ENCODE measurements at places on chromosomes 6 and 20.

GRCh38 chr20:46055269-46055668, 26.3 kb downstream of the SLC12A5 start:
- DNase-seq, result no peak

- peak; percentile 20 for DNase-seq
These were observed at the start of gene ECI2 for GRCh38 chr6:4134841-4135664. ECI2 (minus strand) TSS chr6:4135575; CDS start chr6:4135560, 15 bp downstream.

- DNase-seq, result no peak
These were observed 303 bp downstream of the MBOAT1 start for GRCh38 chr6:20211941-20212391.

- DNase-seq, result no peak
These were observed 5.3 kb upstream of the PRR18 start for GRCh38 chr6:166313255-166314070.

- peak; percentile 25 for DNase-seq
These were observed 335.3 kb downstream of the CD83 start for GRCh38 chr6:14452567-14453527.

GRCh38 chr20:3782597-3782996, 1.3 kb upstream of the SPEF1 start:
- DNase-seq, result no peak

DNA sequence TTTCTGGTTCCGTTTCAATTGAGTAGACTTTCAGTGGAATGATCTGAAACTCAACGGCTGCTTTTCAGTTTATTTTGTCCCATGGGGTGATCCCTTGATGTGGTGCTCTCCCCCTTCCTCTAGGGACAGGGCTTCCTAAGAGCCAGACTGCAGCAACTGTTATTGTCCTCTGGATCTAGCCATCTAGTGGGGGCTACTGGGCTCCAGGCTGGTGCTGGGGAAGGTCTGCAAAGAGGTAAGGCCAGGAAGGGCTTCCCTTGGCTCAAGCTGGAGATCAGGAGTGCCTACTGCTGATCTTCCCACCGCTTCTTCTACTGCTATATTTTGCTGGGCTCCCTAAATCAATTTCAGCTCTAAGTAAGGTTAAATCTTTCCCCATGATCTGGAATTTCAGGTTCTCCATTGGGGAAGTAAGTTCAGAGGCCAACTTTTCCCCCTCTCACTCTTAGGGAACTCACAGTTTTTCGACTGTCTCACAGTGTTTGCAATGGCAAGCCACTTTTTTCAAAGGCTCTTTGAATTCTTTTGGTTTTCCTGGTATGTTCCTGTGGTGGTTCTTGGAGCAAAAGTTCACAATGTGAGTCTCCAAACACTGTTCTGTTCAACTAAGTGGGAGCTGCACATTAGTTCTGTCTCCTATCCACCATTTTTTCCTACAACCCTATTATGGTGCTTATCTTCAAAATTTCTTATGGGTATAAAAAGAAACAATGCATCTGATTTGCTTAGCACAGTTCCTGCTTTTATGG, 286.2 kb upstream of the EXOC2 start:
- no peak for DNase-seq

DNA sequence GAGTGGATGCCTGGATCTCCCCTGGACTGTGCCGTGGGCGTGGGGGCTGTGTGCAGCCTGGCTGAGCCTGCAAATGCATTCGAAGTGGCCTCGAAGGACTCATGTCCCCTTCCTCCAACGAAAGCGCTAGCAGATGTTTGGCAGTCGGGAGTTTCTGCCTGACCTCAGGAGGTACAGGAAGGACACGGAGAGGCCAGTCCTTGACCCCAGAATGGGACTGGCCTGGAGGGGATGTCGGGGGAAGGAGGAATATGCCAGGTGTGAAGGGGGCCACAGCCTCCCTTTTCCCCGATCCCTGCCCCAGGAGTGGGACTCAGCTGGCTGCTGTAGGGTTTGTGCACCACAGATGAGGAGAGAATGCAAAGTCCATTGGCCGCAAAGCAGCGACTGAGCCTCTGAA, 45.6 kb downstream of the APCDD1L start:
- no peak for DNase-seq

DNA sequence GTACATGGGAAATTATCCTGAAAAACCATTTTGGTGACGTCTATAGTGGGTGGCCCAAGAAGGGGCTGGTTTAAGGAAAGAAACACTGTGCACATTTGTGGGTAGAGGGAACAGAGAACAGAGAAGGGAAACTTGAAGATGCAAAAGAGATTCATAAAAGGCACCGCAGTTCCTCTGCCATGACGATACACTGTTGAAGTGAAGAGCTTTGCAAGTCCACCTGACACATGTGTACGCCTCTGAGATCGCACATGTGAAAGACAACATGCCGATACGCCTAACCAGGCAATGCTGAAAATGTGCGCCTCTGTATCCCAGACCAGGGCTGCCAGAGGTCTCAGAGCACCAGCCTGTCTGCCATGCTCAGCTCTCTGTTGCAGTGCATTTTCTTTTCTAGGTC, 180.9 kb downstream of the KIF16B start:
- no peak for DNase-seq

DNA sequence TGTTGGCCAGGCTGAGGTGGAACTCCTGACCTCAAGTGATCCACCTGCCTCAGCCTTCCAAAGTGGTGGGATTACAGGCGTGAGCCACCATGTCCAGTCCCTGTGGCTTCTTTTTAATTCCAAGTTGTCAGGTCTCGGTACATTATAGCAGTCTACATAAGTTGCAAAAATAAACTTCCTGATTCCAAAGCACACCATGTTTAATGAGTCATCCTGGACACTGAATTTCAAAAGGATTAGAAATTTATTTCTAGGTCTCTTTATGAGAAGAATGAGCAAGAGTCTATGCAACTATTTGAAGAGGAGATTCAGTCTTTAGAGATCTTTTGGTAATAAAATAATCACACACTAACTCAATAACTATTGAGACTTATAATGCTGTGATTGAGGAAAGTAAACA, 63.9 kb upstream of the MCHR2 start:
- no peak for DNase-seq

DNA sequence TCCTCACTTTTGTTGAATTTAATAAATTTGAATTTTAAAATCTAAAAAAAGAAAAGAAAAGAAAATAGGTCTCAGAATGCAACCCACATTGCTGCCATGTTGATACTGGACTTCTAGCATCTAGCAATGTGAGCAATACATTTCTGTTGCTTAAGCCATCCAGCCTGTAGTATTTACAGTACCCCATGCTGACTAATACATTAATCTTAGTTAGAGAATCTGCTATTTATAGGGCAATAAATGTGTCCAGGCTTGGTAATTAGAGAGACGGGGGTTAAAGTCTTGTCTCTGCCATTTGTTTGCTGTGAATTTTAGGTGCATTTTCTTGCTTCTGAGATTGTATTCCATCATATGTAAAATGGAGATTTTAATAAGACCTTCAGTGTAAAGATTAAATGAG, 471.3 kb downstream of the DHX35 start:
- no peak for DNase-seq

- DNase-seq, result no peak
These were observed 805.8 kb upstream of the GJE1 start for GRCh38 chr6:141326925-141327324.

DNA sequence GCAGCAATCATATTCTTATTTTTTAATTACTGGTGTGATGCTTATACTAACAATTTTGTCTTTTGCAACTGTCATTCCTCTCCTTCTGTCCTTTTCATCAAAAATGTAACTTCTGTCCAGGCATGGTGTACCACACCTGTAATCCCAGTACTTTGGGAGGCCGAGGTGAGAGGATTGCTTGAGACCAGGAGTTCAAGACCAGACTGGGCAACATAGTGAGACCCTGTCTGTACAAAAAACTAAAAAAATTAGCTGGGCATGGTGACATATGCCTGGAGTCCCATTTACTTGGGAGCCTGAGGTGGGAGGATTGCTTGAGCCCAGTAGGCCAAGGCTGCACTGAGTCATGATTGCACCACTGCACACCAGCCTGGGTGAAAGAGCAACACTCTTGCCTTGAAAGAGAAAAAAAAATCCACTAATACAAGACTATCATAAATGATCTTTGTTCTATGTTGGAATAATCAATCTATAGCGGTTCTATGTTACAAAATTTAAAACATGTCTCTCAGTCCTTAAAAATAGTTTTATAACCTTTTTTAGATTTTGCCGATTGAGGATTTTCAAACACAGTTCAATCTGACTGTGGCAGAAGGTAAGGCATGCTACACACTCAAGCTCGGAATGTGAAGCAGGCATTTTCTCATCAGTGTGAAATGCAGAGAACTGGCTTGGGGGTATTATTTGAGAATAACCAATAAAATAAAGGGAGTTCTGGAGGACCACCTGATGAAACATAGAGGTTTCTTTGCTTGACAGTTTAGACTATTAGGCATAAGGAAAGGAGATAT, 70.4 kb downstream of the ENPP1 start:
- no peak for DNase-seq

- DNase-seq, result no peak
These were observed 8.8 kb upstream of the CST8 start for GRCh38 chr20:23482138-23482537.

DNA sequence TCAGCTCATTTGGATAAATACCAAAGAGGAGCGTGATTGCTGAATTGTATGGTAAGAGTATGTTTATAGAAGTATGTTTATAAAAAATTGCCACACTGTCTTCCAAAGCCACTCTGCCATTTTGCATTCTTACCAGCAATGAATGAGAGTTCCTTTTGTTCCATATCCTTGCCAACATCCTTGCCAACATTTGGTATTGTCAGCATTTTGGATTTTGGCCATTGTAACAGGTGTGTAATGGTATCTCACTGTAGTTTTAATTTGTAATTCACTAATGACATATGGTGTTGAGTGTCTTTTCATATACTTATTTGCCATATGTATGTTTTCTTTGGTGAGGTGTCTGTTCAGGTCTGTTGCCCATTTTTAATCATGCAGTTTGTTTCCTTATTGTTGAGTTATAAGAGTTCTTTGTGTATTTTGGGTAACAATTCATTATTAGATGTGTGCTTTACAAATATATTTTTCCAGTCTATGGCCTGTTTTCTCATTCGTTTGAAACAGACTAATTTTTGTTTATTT, 520.2 kb upstream of the SOX4 start:
- DNase-seq, result no peak

- no peak for DNase-seq
These were observed 126.2 kb downstream of the IMPG1 start for GRCh38 chr6:75946146-75946831.

DNA sequence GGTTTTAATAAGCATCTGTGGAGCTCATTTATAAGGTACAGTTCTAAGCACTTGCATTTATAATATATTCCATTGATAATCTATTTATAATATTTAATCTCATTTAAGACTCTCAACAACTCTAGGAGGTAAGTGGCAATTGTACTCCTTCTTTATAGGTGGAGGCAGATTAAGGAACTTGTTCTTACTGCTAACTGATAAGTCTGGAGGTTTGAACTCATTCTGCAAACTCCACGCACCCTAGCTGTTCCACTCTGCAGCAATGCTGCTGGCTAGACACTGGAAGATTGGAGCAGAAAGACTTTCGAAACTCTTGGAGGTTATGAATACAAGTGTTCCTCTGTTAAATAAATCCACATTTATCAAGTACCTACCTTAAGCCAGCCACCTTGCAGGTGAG, 793 bp upstream of the HDAC2 start:
- no peak for DNase-seq

DNA sequence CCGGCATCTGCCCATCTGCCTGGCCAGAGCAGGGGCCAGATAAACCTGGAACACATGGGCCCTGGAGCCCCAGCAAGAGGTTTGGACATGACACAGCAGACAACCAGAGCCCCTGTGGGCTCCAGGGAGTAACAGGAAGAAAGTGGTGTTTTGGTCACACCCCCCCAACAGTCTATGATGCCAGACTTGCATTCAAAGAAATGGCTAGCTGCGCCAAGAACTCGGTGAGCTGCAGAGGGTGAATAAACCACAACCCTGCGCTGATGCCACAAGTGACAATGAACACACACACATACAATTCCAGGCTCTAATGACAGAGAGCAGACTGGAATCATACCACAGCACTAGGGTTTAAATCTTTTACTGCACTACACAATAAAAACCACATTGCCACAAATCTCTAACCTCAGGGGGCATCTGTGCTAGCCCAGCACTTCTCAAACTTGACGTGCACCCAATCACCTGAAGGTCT, 34.0 kb downstream of the TRERF1 start:
- DNase-seq, result peak; percentile 23

DNA sequence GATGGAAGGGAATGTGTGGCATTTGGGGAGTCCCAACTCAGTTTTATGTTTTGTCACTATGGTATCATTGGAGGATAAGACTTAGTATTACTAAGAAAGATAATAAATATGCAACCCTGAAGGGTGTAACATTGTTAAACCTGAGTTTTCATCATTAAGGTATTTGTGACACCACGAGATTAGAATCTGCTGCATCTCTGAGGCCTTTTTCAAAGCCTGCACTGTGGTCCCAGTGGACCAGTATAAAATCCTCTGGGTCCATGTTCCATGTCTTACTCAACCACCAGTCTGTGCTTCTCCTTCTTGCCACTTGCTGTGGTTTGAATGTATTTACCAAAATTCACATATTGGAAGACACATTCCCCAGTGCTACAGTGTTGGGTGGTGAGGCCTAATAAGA, 130.6 kb downstream of the TBX18 start:
- no peak for DNase-seq

GRCh38 chr20:2236256-2236655, 59.5 kb upstream of the TGM3 start:
- no peak for DNase-seq

DNA sequence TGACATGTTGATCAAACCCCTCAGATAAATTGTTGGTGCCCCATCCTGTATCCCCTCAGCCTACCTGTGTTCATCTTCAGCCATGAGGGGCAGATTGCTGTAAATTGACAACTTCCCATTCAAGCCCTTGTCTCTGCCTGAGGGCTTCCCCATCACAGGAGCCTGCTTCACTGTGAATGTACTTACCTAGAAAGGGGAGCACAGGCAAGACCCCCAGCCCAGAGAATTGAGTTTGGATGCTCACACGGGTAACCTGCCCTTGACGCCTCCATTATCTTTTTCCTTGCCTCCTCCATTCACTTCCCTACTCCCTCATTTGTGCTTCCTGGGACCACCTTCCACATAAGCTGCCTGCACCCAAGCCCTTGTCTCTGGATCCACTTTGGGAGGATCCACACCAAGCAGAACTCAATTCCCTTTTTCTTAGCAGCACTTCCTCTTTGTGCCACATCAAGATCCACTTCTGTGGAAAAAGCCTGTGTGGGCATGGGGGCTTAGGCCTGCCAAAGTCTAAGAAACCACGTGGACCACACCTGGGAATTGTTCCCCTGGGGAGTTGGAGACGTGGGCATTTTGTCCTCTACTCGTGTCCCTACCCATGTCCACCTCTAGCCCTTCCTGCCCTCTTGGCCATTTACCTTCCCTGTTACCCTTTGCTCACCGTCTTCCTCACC, 103.4 kb upstream of the FOXA2 start:
- no peak for DNase-seq

DNA sequence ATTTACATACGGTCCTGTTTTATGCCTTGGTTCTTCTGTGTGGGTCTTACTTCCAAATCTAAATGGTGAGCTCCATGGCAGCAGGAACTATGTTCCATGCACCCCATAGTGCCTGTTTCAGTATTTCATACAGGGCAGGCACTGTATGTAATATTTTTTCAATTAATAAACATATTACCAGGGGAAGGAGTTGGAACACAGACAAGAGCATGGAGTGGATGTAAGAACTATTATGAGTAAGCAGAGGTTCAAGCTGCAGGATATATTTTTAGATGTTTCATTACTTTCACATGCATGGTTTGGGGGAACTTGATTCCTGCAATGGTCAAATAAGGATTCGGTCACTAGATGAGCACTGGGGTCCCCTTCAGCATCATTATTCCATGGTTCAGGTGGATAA, 108.3 kb downstream of the KIF13A start:
- DNase-seq, result no peak

- no peak for DNase-seq
These were observed 149.6 kb downstream of the LINC00237 start for GRCh38 chr20:20956513-20956931.

GRCh38 chr20:5881703-5882102, 68.6 kb downstream of the TRMT6 start:
- DNase-seq, result no peak

All from activated CD8-positive, alpha-beta memory T cell treated with anti-CD3 and anti-CD28 coated beads for 48 hours (primary cell).